ENCODE measurements at places on chromosomes 16 and 17.

DNA sequence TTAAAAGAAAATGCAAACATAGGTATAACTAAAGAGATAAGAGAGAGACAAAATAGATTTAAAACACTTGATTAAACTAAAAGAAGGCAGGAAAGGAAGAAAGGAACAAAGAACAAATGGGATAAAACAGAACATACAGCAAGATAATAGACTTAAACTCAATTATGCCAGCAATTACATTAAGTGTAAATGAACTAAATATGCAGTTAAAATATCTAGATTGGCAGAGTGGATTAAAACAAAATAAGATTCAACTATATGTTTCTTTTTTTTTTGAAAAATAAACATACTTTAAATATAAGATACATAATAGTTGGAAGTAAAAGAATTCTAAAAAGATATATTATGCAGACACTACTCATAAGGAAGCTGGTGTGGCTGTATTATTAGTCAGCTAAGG, 9.7 kb upstream of the CFAP20 start:
- DNase-seq = no peak

DNA sequence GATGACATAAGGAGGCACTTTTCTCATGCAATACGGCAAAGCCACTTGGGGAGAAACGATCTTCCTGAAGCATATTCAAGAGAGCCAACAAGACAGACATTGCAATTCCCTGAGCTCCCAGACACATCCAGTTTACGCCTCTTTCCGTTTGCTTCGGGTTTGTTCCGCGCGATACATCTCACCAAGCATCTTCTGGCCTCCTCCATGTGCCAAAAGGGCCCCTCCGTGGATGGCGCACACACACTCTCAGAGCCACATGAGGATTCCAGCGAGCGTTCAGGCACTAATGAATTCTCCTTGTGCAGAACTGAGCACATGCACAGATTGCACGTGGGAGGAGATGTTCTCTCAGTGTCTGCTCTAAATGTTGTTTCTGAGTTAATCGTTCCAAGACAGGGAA, 146.7 kb upstream of the SHISA6 start:
- no peak for DNase-seq

DNA sequence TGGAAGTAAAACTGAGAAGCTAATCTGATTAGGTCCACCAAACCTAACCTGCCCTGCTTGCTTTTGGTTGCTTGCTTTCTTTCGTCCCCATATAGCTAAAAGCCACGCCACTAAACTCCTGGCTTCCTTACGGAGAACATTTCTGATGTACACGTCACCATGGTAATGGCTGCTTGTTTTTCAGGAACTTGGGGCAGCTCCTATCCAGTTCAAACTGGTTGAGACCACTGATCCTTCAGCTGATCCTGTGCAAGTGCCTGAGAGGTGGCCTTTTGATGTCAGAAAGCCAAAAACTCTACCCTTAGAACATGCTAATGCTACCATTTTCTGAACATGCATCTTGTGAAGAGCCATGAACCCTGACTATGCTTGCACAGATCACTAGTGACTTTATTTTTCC, 14.4 kb upstream of the DHRS7C start:
- no peak for DNase-seq

DNA sequence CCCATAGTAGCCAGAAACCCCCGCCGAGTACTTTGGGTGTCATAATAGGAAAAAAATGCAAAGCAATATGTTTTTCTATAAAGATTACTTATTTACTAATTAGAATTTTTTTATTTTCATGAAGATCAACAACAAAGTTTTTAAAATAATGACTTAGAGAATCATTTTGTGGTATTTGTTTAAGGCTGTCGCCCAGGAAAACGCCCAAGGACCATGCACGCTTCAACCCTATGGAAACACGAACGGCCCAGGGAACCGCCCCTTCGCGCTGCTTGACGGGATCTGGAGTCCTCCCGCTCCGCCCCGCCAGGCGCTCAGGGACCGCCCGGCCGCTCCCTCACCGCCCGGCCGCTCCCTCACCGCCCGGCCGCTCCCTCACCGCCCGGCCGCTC, 408 bp upstream of the KPNA2 start:
- DNase-seq = peak; percentile 86

DNA sequence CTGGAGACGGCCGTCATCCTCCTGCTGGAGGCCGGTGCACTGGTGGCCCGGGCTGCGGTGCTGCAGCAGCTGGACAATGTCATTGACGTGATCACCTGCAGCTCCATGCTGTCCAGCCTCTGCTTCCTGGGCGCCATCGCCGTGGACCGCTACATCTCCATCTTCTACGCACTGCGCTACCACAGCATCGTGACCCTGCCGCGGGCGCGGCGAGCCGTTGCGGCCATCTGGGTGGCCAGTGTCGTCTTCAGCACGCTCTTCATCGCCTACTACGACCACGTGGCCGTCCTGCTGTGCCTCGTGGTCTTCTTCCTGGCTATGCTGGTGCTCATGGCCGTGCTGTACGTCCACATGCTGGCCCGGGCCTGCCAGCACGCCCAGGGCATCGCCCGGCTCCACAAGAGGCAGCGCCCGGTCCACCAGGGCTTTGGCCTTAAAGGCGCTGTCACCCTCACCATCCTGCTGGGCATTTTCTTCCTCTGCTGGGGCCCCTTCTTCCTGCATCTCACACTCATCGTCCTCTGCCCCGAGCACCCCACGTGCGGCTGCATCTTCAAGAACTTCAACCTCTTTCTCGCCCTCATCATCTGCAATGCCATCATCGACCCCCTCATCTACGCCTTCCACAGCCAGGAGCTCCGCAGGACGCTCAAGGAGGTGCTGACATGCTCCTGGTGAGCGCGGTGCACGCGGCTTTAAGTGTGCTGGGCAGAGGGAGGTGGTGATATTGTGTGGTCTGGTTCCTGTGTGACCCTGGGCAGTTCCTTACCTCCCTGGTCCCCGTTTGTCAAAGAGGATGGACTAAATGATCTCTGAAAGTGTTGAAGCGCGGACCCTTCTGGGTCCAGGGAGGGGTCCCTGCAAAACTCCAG, 1.1 kb downstream of the MC1R start:
- DNase-seq = no peak

- DNase-seq = no peak
Measured at GRCh38 chr16:30350134-30350871, 4.8 kb downstream of the CD2BP2 start.

GRCh38 chr17:56966338-56966737, 5.5 kb upstream of the COIL start:
- DNase-seq = no peak

DNA sequence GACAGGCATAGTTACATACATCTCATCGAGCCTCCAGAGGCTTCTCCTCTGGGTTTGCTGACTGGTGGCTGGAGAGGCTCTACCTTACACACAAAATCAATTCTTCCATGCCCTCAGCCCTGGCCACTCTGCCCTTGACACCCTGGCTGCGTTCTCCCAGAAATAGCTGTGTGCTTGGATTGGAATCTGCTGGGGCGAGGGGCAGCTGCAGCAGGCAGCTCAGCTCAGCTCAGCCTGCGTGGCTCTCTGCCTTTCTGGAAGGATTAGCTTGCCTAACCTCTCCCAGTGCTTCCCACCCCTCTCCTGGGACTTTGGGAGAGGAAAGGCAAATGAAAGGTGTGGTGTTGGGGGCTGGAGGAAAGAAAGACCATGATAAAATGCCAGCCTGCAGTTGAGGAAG, 216.1 kb downstream of the ENGASE start:
- no peak for DNase-seq

DNA sequence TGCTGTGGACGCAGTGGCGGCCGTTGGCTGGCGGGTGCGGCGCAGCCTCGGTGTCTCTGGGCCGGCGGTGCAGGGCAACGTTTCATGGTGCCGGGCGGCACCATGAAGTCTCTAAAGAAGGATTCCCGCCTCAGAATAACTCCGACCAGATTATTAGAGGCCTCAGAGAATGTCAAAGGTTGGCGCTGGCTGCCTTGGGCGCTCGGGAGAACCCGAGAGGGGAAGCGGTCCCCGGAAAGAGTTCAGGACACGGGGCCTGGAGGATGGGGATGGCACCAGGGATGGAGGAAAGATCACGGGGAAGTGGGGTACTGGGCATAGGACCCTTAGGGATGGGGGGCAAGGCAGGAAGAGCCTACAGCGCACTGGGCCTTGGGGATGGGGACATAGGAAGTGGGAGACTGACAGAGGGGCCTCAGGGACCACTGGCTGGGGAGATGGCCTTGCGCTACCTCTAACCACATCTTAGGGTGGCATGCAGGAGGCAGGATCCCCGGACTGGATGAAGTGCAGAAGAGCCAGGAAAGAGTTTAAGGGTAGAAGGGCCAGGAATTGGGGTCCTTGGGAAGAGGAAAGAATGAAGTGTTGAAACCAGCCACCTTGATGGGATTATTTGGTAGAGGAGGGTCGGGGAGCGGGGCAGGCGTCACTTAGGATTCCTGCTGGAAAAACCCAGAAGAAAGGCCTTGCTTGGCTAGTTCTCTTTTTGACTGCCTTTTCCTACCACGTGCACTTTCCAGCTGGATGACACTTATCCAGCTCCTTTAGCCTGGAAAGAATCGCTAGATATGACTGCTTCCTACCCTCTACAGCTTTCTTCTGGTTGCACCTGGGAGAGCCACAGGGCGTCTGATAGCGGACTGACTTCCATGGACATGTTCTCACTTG, 578 bp downstream of the MYCBPAP start:
- DNase-seq = no peak

GRCh38 chr17:72090108-72090507, 30.7 kb upstream of the SOX9 start:
- DNase-seq = no peak

GRCh38 chr17:72299100-72299499, 178.3 kb downstream of the SOX9 start:
- no peak for DNase-seq

GRCh38 chr16:19688396-19689024, 29.5 kb downstream of the KNOP1 start:
- no peak for DNase-seq

DNA sequence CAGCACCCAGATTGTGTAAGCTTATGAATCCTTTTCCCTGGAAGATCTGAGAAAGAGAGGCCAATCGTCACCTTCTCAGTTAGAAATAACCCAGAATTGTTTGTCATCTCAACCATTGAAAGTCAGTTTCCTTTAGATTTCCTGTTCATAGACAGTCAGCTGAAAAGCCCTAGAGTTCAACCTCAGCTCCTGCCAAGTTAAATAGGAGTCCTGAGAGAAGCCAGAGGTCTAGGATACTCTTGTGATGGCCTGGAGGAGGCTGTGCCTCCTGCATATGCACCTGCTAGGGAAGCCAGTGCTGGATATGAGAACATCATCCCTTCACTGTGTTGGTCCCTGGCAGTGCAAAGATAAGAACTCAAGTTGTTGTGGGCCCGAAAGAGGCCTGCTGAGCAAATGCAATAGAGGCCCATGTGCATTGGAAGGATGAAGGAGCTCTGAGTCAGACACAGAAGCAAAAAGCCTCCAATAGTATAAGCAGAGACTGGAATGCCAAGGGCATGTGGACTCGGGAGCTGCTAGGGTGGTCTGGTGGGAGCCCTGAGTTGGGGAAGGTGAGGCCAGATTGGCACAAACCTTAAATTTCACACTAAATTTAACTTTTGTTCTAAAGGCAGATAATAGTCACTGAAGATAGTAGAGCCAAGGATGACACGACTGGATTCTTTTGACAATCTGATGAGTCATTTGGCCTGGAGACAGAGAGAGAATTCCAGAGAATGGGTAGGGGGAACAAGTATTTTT, 520.9 kb upstream of the CDH5 start:
- DNase-seq = no peak

GRCh38 chr17:29787995-29788394, 142.0 kb downstream of the SSH2 start:
- no peak for DNase-seq

DNA sequence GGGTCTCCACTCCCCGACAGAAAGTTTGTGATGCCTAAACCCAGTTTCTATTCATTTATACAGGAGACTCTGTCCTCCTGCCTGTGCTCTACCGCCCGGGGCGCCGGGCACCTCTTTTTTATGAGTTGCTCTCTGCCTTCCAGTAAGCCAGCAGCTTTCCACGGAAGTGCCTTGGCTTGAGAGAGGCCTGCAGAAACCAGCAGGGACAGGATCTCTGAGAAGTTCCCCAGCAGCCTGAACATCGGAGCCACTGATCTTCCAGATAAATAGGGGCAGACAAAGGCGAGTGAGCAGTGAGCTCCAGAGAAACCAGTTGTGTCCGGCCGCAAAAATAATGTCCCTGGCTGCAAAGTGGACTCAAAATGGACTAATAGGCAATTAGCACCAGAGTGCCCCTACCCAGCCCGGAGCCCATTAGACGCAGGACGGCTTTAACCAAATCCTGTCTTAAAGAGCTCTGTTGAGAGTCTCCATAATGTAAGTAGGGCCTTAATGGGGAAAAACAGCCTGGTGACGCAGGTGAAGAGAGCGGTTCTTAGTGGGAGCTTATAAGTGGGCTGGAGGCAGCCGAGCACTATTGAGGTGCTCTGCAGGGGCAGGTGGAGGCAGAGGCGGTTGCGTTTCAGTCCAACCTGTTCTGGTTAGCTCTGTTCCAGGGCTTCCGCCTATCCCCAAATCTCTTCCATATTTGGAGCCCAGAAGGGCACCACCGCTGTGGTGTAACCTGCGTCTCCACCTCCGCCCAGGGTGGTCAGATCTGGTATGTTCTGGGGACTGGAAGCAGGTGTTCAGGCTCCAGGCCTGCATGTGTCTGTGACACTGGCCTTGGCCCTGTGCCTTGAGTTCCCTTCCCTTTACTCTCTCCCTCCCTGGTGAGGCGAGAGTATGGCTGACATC, 74.1 kb downstream of the NT5M start:
- no peak for DNase-seq

- DNase-seq = no peak
Measured at GRCh38 chr17:60901806-60902205, 224.2 kb downstream of the BCAS3 start.

GRCh38 chr17:50026837-50027171, 29.1 kb upstream of the ITGA3 start:
- peak; percentile 66 for DNase-seq

DNA sequence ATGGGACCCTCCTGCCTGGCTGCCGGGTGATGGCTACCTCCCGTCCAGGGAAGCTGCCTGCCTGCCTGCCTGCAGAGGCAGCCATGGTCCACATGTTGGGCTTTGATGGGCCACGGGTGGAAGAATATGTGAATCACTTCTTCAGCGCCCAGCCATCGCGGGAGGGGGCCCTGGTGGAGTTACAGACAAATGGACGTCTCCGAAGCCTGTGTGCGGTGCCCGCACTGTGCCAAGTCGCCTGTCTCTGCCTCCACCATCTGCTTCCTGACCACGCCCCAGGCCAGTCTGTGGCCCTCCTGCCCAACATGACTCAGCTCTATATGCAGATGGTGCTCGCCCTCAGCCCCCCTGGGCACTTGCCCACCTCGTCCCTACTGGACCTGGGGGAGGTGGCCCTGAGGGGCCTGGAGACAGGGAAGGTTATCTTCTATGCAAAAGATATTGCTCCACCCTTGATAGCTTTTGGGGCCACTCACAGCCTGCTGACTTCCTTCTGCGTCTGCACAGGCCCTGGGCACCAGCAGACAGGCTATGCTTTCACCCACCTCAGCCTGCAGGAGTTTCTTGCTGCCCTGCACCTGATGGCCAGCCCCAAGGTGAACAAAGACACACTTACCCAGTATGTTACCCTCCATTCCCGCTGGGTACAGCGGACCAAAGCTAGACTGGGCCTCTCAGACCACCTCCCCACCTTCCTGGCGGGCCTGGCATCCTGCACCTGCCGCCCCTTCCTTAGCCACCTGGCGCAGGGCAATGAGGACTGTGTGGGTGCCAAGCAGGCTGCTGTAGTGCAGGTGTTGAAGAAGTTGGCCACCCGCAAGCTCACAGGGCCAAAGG, 36.8 kb downstream of the NLRC5 start:
- no peak for DNase-seq

- peak; percentile 94 for DNase-seq
Measured at GRCh38 chr17:75904749-75905521, at the start of gene MRPL38. TSS of gene MRPL38 (minus strand) at chr17:75904884. CDS start at chr17:75904875, 9 bp downstream.

All from activated T-cell treated with anti-CD3 and anti-CD28 coated beads for 24 hours (primary cell).